ENCODE measurements at places on chromosomes 1 and 21.

GRCh38 chr1:107529511-107530149 lies 388.8 kb downstream of the NTNG1 start:
- peak; percentile 46 for DNase-seq

- peak; percentile 83 for DNase-seq
Observed at GRCh38 chr21:45074048-45074817, at the start of gene ADARB1. Gene ADARB1, plus strand, starts transcription at chr21:45074580. Its CDS starts 97,077 bp downstream, at chr21:45171657.

DNA sequence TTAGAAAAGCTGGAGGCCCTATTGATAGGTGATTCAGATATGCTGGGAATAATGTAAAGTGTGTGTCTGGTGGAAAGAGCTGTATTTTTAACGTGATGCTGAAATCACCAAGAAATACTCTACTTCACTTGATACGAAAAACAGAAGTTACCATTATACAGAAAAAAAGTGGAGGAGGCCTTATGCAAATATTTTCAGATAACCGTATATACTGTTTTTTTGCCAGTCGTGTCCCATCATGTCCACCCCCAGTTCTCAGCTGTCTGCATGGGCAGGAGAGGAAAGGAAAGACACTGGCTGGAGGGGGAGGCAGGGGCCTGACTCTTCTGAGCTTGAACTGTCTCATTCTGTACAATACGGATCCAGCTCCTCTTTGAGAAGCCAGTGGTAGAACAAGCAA lies 51.1 kb downstream of the KCNJ6 start:
- peak; percentile 70 for DNase-seq

GRCh38 chr1:150168960-150169601 lies 19.4 kb downstream of the PLEKHO1 start:
- peak; percentile 71 for DNase-seq

GRCh38 chr1:186275822-186276221 lies 99.2 kb downstream of the TPR start:
- DNase-seq, result no peak

GRCh38 chr1:16459352-16459925 lies 18.9 kb downstream of the NECAP2 start:
- DNase-seq, result no peak

Data from suppressor macrophage treated with lipopolysaccharide for 4 hours (primary cell).